ENCODE measurements at places on chromosomes 3 and 15.

DNA sequence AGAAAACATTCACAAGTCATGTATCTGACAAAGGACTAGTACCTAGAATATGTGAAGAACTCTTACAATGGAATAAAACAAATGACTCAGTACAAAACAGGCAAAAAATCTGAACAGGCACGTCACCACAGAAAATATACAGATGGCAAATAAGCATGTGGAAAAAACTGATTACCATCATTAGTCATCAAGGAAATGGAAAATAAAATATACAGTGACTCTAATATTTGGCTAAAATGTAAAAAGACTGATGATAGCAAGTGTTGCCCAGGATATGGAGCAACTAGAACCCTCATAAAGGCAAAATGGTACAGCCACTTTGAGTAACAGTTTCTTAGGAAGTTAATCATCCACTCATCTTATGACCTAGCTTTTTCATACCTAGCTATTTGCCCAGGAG is 95.8 kb upstream of the ABHD17C start:
- no peak for DNase-seq

DNA sequence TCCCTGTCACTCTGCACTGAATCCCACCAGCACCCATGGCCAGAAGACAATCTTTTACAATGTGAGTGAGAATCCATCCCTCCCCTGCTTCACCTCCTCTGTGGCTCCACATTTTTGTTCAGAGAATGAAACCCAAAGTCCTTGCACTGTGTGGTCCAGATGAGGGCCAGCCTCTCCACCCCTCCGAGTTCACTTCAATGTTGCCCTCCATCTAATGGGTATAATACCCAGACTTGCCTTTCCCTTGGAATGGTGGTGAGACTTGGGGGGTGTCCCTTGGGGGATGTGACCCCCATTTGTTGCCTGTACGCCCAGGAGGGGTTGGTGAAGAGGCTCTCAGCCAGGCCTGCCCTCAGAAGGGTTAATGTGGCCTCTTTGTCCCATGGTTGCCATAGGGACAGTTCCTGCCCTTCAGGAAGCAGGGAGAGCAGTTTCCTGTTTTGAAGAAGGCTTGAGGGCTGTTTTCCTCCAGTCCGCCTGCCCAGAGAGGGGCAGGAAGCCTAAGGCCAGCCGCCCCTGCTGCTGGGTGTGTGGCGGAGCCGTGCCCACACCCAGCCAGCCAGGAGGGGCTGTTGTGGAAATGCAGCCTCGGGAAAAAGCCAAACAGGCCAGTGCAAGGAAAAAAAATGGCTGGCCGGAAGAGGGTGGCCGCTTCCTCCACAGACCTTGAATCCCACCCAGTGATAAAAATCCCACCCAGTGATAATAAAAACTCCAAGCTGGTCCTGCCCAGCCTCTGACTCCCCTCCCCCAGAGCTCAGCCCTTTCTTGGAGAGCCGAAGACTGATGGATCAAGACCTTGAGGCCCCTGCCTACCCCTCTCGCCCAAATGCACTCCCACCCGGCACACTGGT is 14.6 kb upstream of the FGD5 start:
- no peak for DNase-seq

- DNase-seq, result no peak
These were observed 98.9 kb upstream of the TJP1 start for GRCh38 chr15:29921130-29921601.

- no peak for DNase-seq
These were observed 42.8 kb downstream of the MYO5C start for GRCh38 chr15:52252781-52253180.

GRCh38 chr3:139629033-139629432 is 48.7 kb downstream of the NMNAT3 start:
- DNase-seq, result no peak

DNA sequence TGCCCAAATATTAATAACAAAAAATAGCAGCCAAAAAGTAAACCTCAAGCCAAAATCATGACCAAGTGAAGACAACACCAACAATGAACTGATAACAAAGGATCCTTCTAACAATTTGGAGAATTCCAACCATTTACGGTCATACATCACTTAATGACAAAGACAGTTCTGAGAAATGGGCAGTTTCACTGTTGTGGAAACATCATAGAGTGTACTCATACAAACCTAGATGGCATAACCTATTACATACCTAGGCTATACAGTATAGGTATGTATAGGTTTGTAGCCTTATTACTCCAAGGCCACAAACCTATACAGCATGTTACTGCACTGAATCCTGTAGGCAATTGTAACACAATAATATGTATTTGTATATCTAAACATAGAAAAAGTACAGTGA is 12.4 kb downstream of the ANO10 start:
- DNase-seq, result no peak

GRCh38 chr3:12963231-12963896 is 109.9 kb downstream of the IQSEC1 start:
- DNase-seq, result no peak

GRCh38 chr3:139523718-139524117 is 15.8 kb downstream of the RBP1 start:
- DNase-seq, result no peak

- DNase-seq, result no peak
These were observed 16.0 kb downstream of the CD200 start for GRCh38 chr3:112348943-112349342.

DNA sequence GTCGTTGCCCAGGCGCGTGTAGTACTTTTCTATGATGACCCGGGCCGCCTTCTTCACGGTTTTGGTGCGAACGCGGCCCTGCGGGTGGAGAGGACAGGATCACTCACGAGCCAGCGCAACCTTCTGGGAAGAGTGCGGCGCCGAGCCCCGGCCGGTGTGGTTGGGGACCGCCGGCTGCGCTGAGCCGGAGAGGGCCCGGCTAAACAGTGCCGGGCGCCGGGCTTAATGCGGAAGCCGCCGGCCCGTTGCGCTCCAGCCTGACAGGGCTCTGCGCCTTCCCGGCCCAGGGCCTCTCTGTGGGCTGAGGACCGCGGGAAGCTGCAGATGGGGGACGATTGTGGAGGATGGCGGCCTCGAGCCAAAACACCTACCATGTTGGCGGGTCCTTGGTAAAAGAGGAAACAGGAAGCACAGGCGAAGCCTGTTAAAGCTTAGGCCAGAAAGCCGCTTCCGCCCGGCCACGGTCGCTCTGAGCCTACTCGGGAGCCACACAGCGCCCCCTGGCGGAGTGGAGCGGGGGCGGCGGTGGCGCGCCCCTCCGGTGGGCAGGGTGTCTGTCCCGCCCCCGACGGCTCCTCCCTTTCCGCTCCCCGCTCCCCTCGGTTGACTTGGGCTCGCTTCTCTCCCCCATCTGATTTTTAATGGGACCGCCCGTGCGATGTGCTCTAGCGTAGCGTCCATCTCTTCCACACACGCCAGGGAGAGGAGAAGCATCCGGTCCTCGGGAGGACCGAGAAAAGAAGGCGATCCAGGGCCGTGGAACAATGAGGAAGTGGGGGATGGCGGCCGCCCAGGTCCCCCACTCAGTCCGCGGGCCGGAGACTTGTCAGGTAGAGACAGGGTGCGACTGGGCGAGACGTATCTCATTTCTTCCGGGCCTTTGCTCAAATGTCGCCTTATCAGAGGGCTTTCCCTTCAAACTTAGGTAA is at the start of gene RPS17:
TSS of gene RPS17 (minus strand) at position 403 of the 929 bp plus-strand sequence. CDS start at position 374, 29 bp downstream.
- DNase-seq, result peak; percentile 94

DNA sequence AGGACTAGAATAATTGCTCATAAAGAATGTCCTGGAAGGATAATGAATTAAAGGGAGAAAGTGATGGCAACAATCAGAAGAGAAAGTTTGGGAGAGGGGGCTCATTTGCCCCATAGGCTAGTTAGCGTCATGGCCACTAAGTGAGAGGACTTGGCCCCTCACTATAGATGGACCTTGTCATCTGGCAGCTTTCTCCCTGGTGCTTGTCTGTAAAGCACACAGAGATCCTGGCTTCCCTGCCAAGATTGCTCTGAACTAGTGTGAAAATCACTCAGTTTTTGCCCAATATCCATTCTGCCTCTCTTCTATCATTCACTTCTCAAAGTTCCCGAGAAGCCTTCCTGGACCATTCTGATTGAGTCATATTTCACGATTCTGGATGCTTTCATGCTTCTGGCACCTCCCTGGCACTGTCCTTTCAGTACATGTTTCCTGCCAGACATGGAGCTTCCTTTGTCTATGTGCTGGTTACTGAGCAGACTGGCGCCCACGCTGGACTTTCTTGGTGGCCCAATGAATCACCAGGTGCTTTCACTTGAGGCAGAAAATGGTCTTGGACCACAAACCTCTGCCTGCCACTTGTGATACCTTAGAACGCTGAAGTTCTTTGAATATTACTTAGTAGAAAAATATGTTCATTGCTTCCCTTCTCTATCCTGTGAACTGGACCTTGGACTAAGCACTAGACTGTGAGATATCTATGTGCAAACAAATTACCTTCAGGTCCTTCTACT is 709.6 kb upstream of the CFAP20DC start:
- no peak for DNase-seq

GRCh38 chr3:69144631-69145245 is 22.3 kb upstream of the LMOD3 start:
- DNase-seq, result no peak

GRCh38 chr3:40309418-40309924 is at the start of gene EIF1B:
Gene EIF1B (plus strand): TSS chr3:40309707. CDS start chr3:40309942, 235 bp downstream.
- peak; percentile 98 for DNase-seq

DNA sequence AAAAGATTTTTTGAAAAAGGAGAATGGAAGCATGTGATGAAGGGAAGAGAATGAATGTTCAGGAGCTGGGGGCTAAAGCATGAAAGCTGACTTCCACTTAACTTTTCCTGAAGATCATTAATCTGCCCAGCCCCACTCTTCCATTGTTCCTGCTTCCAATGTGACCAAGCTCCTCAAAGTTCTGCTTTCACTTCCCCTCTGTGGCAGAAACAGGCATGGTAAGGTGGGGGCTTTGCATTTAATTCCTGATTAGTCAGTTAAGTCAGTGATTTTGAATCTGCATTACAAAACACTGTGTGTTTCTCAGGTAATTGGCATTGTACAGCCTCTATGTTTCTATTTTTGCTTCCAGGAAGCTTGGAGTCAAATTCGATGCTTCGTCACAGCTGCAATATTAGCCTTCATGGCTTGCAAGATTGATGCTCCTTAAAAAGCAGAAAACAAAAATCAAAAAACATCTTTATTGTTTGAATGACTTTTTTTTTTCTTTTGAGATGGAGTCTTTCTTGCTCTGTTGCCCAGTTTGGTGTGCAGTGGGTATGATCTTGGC is 7.3 kb upstream of the TM6SF1 start:
- no peak for DNase-seq

DNA sequence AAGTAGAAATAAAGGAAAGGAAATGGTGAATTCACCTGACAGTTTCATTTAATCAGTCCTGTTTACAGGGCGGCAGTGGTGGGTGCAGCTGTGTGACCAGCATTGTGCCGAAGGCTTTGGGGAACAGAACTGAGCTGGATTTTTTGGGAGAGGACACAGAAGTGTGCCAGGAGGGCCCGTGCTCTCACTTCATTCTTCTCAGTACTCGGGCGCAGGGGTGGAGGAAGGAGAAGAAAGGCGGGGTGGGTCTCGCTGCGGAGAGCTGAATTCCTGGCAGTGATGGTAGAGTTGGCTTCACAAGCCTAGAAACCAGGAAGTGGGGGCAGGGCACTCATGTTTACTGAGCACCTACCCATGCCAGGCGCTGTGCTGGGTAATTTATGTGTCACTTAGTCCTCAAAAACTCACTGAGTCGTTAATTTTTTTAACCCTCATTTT is 64.6 kb downstream of the CRTC3 start:
- DNase-seq, result peak; percentile 61

DNA sequence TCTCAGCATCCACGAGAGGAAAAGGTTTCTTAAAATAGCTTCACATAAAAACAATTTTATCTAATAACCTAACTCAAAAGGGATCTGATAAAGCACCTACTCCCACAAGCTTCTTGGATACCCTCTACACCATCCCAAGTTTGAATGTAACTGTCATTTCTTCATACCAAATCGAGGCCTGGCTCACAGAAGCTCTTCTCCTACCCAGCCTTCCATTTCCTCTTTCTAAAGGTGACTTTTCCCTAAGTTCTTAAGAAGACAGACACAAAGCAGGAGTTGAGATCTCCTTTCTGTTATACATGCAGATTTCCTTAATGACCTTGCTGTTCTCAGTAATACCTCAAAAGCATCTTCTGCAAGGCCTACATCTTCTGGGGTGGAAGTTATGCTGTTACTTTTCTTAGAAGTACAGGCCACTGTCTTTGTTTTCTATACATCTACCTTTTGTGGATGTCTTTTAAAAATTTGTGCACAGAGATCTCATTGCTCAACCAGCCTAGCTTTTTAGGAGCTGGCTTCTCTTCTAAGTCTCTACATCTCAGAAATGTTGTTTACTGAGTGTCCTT is 3.4 kb upstream of the LRRIQ4 start:
- no peak for DNase-seq

GRCh38 chr3:14170531-14171159 is 7.8 kb downstream of the XPC start:
- DNase-seq, result no peak

GRCh38 chr3:124785973-124786372 is 55.7 kb downstream of the UMPS start:
- no peak for DNase-seq

DNA sequence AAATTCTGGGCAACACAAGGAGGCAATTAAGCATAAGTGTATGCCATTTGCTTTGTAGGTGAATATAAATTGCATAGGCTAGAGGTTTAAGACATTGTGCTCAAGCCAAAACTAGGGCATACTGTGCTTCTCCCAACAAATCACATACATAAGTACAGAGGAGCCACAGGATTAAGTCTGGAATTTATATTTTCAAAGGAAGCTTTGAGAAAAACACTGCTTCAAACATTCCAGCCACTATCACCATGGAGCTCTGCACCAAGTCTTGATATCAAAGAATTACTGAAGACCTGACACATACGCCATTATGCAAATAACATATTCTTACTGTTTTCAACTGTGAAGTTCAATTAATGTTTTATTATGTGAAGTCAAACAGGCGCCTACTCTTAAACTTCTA is 119.4 kb upstream of the NPHP3 start:
- no peak for DNase-seq

DNA sequence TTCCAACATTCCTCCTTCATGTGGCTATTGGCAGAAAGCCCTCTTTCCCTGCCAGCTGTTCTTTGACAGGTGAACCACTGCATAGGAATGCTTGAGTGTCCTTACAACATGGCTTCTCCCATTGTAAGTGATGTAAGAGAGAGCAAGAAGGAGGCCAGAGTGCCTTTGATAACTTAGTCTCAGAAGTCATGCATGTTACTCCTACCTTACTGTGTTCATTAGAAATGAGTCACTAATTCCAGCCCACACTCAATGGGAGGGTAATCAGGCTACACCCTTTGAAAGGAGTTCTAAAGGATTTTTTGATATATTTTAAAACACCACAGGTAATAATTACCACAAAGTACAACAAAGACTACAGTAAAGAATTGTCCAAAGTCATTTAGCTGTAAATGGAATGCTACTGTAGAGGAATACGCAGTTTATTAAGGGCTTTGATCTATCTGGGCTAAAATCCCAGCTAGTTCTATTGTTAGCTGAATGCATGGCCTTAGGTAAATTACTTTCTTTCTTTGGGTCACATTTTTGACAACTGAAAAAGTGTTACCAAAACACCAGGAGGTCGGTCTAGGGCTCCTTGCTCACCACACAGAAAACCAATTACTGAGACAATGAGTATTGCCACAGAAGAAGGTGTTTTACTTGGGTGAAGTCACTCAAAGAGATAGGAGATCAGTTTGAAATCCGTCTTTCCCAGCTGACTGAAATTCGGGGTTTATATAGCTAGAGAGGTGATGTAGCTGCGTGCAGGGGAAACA is 154.9 kb downstream of the GRM7 start:
- DNase-seq, result no peak

- DNase-seq, result no peak
These were observed 60.8 kb upstream of the UMPS start for GRCh38 chr3:124669470-124669869.
